Femur (tissue), 1 donor: ENCODE measurements at places on chromosomes 7 and 10.

GRCh38 chr7:29207162-29207801 is 12.7 kb downstream of the CHN2 start:
- DNase-seq = no peak

- DNase-seq = no peak
These were observed 265.7 kb downstream of the SUGCT start for GRCh38 chr7:40400525-40400924.

- peak; percentile 43 for DNase-seq
These were observed 39.0 kb upstream of the EMX2 start for GRCh38 chr10:117503244-117504205.

DNA sequence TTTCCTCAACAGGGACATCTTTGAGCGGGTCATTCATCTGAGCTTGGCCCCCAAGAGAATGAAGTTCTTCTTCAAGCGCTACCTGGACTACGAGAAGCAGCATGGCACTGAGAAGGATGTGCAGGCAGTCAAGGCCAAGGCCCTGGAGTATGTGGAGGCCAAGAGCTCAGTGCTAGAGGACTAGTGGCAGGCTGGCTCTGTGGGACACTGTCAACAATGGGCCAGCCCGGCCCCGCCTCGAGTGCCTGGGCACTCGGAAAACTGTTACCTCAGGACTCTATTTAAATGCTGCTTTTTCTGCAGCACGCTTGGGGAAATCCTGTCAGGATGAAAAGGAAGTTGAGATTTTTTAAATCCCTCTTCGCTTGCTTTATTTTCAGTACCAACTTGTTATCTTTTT is 6.8 kb downstream of the CALHM2 start:
- DNase-seq = no peak
